ENCODE measurements at places on chromosomes 12 and 14. TPM values are rescaled to one million over a fixed set of nuclear protein-coding genes. Genes with fewer than 3 reads are reported as not detected.

The CD69 gene
- total RNA-seq: not detected

The OLR1 gene
- total RNA-seq: not detected

The SLC8A3 gene
- not detected for total RNA-seq

The TSPAN11 gene
- not detected for total RNA-seq

Measured in HT-29 (cell line).